ENCODE measurements at places on chromosomes 4 and X.

GRCh38 chr4:109302361-109303139 lies at the start of gene COL25A1:
Gene COL25A1, minus strand, starts transcription at chr4:109302658.
- DNase-seq: peak; percentile 22

GRCh38 chrX:40105835-40106675 lies 8.3 kb upstream of the BCOR start:
- DNase-seq: peak; percentile 60

GRCh38 chr4:117164338-117164737 lies 79.0 kb upstream of the TRAM1L1 start:
- DNase-seq: no peak

- no peak for DNase-seq
These were observed 85.7 kb upstream of the PTPN13 start for GRCh38 chr4:86508436-86508835.

DNA sequence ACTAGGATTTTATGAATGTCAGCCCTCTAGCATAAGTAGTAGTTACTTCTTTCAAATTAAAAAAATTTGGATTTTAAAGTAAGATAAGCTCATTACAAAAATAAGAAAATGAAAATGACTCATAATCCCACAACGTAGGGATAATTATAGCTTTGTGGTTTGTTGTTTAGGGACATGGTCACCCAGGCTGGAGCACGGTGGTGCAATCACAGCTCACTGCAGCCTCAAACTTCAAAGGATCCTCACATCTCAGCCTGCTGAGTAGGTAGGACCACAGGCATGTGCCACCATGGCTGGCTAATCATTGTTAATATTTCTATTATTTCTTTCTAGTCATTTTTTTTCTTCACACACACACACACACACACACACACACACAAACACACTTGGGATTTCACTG lies 57.6 kb downstream of the PLAC1 start:
- no peak for DNase-seq

- DNase-seq: no peak
These were observed 17.5 kb upstream of the IGSF1 start for GRCh38 chrX:131306601-131307000.

DNA sequence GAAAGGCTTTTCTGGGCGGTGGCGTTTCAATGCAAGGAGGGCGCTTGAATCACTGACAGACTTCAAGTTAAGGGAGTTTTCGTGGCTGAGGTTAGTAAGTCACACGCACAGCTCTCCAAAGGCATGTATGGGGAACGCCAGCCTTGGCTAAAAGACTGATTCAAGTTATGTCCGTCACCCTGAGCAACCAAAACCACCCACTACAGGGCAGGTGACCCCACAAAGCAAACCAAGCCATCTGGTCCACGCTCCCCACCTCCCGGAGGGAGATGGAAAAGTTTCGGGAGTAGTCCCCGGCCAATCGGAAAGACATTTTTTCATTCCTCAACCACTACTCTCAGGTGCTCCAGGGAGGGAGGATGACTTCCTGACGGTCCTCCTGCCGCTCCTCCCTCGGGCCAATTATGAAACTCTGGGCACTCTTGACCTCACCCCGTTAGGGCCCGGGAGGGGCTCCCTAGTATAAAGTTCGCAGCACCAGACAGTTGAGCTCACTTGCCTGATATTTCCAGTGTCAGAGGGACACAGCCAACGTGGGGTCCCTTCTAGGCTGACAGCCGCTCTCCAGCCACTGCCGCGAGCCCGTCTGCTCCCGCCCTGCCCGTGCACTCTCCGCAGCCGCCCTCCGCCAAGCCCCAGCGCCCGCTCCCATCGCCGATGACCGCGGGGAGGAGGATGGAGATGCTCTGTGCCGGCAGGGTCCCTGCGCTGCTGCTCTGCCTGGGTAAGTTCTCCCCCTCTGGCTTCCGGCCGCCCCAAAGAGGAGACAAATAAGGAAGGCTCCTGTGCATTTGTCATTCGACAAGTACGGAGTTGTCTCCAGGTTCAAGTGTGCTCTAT lies at the start of gene EREG:
EREG (plus strand) TSS at position 494 of the 840 bp plus-strand sequence; CDS start at position 658, 164 bp downstream.
- DNase-seq: no peak

- no peak for DNase-seq
These were observed 221.3 kb downstream of the ANK2 start for GRCh38 chr4:113270520-113271319.

DNA sequence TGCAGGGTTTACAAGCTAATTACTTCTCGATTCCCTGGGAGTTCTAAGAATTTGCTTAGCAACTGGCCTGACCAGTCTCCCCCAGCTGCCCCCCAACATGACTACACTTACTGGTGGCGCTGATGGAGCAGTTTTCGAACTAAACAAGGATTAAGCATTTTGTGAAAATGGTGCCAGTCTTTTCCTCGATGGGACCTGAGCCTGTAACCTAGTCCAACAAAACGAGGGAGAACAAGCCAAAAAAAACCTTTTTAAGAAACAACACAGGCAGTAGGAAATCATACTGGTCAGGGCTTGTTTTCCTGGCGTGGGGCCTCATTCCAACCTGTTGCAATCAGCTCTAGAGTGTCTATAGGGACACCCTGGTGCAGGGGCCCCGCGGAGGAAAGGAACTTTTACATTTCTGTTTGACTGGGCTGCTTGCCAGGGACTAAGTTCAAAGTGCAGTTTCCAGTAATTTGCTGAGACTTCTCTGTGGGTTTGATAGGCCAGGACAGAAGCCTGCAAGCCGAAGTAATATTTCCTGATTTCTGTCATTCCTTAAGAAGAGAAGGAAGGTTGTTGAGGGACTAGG lies 158.7 kb downstream of the SPRY1 start:
- DNase-seq: no peak

DNA sequence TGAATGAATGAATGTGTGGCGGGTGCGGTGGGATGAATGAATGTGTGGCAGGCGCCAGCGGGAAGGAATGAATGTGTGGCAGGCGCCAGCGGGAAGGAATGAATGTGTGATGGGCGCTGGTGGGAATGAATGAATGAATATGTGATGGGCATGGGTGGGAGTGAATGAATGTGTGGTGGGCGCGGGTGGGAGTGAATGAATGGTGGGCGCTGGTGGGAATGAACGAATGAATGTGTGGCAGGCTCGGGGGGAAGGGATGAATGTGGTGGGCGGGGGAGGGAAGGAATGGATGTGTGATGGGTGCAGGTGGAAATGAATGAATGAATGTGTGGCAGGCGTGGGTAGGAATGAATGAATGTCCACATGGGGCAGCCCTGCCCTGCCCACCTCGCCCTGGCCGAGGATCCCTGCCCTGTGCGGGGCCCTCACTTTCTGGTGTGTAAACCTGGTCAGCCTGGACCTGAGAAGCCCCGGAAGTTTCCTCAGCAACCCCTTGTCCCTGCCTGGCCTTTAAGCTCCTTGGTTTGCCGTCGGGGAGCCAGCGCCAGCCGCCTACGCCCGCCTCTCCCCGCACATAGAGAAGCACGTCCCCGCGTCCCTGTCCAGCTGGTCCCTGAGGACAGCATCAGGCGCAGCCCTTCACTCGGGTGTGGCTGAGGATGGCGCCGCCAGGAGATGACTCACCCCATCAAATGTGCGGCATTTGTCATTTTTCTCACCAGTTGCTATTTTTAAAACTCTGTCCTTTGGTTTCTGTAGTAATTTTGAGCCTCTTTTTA lies 112.8 kb upstream of the LRPAP1 start:
- no peak for DNase-seq

DNA sequence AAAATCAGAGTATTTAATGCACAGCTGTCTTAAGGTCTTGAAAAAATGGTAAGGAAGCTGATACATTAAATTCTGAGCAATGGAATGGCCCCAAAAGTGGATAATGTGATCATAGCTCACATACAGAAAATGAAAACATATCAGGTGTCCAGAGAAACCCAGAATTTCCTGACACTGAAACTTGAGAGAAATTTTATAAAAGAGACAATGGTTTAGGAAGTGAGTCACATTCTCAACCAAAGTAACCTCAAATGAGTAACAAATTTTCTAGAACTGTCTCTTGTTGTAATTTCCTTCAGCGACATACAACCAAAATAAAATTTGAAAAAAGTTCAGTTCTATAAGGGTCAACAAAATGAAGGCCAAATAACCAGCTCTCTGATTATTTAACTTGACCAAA lies 37.4 kb upstream of the PACRGL start:
- no peak for DNase-seq

DNA sequence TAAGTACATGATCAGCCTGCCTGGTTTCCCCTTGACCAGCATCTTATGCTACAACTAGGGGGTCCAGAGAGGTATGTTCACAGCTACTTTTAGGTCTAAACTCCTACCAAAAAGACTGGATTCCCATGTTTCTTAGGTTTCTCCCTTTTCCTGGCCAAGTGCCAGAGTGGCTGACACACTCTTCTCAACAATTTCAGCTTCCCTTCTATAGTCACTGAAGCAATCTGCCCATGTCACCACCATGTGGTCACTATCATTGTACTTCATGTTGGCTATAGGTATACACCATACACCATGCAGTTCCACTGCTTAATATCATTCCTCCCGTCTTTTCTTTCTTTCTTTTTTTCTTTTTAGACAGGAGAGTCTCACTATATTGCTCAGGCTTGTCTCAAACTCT lies 66.9 kb downstream of the KLHL13 start:
- no peak for DNase-seq

- DNase-seq: no peak
These were observed 137.0 kb downstream of the AMMECR1 start for GRCh38 chrX:110180928-110181310.

DNA sequence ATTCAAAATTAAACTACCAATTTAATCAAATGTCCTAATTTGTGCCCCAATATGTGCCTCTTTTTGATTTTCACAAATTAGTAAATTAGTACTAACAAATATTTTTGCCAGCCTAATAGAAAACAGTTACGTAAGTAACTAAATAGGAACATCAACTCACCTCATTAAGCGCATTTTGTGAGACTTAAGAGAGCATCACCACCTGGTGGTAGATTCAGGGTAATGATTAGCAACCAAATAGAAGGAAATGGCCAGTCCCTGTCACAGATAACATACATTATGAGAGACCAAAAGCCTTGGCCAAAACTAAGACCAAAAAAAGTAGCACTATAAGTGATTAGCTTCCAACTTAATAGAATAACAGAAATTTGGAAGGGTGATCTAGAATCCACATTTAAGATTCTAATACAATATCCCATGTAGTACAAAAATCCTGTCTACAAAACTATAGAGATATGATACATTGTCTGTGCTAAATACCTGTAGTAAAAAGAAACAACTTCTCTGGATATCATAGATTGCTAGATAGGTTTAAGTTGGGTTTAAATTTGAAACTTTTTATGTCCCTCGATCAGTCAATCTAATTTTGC lies 46.7 kb downstream of the C4orf46 start:
- no peak for DNase-seq

GRCh38 chrX:43018031-43018430 lies 240.1 kb upstream of the PPP1R2C start:
- no peak for DNase-seq

- DNase-seq: no peak
These were observed 340.0 kb upstream of the RASGEF1B start for GRCh38 chr4:81811562-81812293.

GRCh38 chrX:19064175-19064574 lies 58.1 kb downstream of the ADGRG2 start:
- DNase-seq: no peak

GRCh38 chr4:113468165-113469022 lies 293.1 kb downstream of the CAMK2D start:
- DNase-seq: no peak

DNA sequence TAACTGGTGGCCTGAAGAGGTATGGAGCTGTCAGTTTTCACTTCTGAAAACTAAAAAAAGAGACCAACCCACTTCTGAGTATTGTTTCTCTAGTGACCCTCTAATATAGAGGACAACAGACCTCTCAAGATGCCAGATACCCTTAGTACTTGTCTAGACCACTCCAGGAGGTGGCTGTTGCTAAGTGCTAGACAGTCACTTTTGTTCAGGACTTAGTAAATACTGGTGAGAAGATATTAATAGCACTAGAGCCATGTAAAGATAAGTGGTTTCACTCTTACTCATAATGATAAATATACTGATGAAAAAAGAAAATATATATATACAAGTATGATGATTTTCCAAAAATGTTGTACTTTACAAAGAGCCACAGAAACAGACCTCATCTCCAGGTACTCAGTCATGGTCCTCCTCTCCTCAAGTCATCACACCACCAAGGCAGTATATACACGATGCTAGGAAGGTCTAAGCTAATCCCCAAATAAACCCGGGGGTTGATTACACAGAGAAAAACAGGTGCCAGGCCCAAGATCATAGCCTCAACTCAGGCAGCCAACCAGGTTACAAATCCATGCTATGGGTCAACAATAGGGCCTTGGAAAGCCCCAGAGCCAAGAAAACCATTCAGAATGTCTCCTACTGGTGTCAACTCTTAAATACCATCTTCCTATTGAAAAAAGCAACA lies 66.9 kb downstream of the ARHGEF9 start:
- DNase-seq: no peak

GRCh38 chr4:3373468-3373867 lies 68.3 kb upstream of the HGFAC start:
- DNase-seq: no peak

DNA sequence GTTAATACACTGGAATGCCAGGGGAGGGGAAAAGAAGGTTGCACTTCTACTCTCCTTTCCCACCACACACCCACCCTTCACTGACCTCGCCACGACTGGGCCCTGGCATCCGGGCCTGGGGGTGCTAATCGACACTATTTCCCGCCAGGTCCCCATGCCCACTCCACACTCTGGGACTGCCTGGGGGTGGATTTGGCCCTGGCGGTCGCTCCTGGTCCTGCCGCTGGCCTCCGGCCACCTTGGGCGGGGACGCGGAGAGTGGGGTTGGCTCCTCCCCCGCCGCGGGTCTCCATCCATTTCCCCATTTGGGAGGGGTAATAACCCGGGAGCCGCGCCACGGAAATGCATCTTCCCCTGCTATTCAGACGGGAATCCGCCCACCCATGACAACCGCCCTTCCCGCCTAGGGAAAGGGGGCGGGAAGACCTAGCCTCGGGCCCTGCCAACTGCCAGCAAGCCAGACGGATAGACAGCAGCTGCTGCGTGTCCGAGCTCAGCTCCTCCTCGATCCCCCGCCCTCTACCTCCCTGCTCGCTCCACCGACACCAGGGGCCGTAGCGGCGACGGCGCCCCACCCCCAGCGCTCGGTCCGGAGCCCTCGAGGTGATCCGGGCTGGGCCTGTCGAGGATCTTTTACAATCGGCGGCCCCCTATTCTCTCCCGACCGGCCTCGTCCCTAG lies 78.1 kb downstream of the RLIM start:
- DNase-seq: no peak

GRCh38 chr4:99038213-99038612 lies 42.7 kb downstream of the METAP1 start:
- DNase-seq: no peak

- no peak for DNase-seq
These were observed 17.4 kb downstream of the SORCS2 start for GRCh38 chr4:7209699-7210098.

All from activated CD4-positive, alpha-beta T cell treated with anti-CD3 and anti-CD28 coated beads for 1 hour (primary cell).